ENCODE measurements at places on chromosomes 13 and 19.

DNA sequence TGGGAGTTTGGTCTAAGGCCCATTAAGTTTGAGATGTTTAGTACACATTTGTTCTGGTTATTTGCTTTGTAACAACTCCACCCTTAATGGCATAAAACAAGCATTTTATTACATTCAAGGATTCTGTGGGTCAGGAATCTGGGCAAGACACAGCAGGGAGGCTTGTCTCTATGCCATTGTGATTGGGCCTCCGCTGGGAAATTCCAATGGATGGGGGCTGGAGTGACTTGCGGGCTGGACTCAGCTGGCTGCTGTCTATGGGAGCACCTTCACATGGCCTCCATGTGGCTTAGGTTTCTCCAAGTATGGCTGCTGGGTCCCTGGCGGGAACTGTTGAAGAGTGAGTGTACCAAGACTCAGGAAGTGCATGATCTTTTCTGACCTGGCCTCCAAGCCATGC is 159.0 kb downstream of the PAN3 start:
- no peak for DNase-seq

DNA sequence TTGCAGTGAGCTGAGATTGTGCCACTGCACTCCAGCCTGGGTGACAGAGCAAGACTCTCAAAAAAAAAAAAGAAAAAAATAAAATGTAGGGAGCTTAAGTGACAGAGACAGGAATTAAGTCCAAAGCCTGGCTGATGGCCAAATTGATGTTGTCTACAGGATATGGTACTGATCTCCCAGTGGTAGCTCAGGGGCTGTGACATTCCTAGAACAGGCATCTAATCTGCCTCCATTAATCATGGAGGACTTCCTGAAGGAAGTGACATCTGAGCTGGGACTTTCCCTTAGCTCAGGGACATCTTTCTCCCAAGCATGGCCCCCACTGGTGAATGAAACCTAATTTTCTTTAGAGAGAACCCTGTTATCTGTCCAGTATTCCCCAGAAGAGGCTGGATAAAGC is 11.4 kb upstream of the EDDM13 start:
- no peak for DNase-seq

GRCh38 chr19:33948651-33949335 is 152.1 kb downstream of the KCTD15 start:
- no peak for DNase-seq

DNA sequence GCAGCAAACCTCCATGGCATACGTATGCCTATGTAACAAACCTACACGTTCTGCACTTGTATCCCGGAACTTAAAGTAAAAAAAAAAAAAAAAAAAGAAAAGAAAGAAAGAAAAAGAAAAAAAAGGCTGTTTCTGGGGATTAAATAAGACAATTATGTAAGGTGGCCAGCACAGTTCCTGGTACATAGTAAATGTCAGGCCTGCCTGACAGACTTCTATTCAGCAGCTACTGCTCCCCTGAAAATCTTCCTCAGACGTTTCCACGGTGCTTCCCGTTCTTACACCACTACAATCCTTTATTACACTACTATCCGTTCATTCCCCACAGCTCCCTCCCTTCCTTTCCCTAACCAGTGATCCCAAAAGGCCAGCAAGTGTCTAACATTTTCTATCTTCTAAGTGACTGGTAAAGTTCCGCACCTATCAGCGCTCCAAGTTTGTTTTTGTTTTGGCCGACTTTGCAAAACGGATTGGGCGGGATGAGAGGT is 636 bp upstream of the RB1 start:
- DNase-seq: no peak

DNA sequence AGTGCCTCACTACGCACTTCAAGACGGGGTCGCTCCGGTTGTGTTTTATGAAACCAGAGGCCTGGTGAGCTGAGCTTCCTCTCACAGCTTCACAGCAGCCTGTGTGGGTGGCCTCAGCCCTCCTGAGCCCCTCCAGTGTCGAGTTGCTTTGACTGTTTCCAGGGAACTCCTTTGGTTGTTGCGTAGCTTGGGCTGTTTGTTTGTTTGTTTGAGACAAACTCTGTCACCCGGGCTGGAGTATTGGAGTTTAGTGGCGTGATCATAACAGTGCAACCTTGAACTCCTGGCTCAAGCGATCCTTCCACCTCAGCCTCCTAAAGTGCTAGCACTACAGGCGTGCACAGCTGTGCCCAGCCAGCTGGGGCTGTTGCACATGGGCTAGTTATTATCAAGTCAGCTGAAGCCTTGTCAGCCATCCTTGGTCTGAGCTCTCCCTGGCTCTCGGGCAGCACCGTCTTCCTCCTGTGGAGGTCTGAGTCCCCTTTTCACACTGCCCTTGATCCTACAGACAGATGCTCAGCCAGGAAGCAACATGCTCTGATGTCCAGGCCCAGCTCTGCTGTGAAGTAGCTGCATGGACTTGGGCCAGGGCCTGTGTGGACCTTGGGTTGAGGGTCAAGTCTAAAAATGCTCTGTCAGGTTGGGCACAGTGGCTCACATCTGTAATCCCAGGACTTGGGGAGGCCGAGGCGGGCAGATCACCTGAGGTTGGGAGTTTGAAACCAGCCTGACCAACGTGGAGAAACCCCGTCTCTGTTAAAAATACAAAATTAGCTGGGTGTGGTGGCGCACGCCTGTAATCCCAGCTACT is 10.2 kb downstream of the DOT1L start:
- no peak for DNase-seq

DNA sequence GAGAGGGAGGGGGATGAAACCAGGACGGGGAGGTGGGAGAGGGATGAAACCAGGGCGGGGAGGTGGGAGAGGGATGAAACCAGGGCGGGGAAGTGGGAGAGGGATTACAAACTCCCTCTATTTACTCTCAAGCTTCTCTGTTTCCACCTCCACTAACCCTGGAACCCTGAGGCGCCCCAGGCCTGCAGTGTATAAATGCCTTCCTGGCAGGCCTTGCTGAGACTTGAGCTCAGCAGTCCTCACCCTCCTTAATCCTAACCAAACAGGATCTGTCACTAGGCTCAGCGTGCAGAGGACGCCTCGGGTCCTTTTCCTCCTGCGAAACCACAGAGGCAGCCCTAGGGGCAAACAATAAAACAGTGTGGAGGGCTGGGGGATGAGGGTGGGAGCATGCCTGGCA is 32.1 kb upstream of the OR1M1 start:
- DNase-seq: peak; percentile 63

- DNase-seq: peak; percentile 22
Observed at GRCh38 chr13:37596805-37597204, 1.8 kb downstream of the POSTN start.

GRCh38 chr13:19068691-19069090 is 112.9 kb downstream of the TUBA3C start:
- DNase-seq: no peak

DNA sequence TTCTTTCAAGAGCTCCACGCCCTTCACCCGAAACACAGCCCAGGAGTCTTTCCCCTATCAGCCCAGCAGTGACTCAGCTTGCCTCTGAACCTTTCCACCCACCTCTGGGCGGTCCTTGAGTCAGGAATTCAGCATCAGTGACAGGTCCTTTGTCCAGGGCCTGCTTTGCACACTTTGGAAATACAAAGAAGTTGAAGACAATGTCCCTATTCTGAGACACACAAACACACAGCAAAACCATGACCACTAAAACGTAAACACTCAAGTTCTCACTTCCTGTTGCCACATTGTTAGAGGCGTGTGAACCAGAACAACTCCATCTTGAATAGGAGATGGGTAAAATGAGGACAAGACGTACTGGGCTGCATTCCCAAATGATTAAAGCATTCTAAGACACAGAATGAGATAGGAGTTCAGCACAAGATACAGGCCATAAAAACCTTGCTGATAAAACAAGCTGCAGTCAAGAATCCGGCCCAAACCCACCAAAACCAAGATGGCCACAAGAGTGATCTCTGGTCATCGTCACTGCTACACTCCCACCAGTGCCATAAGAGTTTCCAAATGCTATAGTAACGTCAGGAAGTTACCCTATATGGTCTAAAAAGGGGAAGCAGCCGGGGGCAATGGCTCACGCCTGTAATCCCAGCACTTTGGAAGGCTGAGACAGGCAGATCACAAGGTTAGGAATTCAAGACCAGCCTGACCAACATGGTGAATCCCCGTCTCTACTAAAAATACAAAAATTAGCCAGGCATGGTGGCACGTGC is 49.2 kb upstream of the ATP12A start:
- DNase-seq: no peak

DNA sequence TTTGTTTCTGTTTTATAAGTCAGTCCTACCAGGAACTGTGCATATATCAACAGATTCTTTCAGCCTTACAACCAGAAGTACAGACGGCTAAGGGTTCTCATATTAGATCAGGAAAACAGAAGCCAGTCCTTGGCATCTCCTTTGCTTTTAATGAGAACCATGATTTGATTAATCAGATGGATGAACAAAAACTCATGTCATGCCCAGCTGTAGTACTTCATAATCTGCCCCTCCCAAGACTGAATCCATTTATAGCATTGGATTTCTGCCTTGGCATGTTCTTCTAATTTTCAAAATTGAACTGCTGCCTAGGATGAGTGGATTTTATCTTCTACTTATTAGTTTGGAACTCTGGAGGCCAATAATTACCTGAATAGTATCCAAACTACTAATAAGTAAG is 617.2 kb downstream of the SLITRK5 start:
- peak; percentile 14 for DNase-seq

DNA sequence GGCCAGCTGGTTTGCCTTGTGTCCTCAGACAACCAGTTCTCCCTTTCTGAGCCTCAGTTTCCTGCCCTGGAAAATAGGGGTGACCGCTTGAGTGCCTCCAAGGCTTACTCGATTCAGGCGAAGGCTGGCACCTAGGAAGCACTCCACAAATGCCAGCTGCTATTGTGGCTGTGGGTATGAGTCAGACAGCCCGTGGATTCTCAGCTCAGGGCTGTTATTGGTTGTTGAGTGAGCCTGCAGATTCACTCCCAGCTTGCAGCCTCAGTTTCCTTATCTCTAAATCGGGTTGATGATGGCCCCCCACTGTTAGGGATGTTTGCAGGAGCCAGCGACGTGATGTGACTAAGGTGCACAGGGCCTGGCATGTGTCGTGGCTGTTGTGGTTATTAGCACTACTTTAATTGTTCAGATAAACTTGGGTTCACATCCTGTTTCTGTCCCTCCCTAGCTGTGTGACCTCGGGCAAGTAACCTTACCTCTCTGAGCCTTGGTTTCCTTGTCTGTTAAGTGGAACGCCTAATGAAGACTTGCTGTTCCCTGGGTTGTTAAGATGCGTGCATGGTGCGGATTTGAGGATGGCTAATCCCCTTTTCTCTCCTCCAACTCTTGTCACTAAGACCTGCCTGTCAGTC is 2.4 kb downstream of the MARK4 start:
- no peak for DNase-seq

- DNase-seq: peak; percentile 16
Observed at GRCh38 chr13:87981416-87981815, 310.2 kb downstream of the SLITRK5 start.

- DNase-seq: no peak
Observed at GRCh38 chr19:33641956-33642498, 20.3 kb downstream of the CHST8 start.

GRCh38 chr13:44646044-44646443 is 69.9 kb upstream of the TSC22D1 start:
- DNase-seq: no peak

DNA sequence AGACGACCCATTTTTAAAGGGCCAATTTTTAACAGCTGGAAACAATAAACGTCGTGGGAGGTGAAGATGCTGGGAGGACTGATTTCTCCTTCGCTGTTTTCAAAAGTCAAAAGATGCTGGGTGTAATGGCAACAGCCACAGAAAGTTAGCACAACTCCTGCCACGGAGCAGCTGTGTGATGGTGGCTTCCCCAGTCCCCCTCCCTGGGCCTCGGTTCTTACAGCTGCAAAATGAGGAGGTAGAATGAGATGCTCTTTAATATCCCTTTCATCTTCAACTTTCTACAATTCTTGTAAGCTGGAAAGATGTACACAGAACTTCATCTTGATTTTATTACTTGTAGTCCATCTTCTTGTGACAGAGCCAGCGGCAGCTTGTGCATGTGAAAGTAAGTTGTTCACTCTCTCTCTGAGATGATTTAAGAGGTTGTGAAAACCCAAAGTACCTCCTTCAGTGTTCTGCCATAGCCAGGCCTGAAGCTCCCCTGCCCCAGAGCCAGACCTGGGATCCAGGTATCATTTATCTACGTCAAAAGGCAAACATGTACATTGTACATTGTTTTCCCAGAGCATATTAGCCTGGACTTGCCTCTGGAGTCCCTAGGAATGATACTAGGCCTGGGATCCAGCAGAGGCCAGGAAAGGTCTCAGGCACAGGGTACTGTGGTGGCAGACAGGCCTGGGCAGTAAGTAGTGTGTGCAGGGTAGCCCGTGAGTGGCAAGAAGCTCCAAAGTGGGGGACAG is 3.4 kb upstream of the UBE2L5 start:
- DNase-seq: no peak

DNA sequence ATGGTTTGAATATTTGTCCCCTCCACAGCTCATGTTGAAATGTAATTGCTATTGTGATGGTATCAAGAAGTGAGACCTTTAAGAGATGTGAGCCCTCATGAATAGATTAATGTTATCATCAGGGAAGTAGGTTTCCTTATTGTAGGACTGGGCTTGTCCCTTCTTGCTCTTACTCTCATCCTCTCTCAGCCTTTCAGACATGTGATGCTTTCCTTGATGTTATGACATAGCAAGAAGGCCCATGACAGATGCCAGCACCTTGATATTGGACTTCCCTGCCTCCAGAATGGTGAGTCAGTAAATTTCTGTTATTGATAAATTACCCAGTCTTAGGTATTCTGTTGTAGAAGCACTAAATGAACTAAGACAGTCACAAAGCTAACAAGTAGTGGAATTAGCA is 5.7 kb upstream of the ZMYM2 start:
- no peak for DNase-seq

- DNase-seq: no peak
Observed at GRCh38 chr19:35419046-35419445, 29.0 kb upstream of the FFAR2 start.

- DNase-seq: no peak
Observed at GRCh38 chr13:50916701-50917184, 7.2 kb downstream of the RNASEH2B start.

GRCh38 chr13:38686577-38687245 is at the start of gene FREM2:
TSS of gene FREM2 (plus strand) at chr13:38687077. CDS start at chr13:38687345, 268 bp downstream.
- DNase-seq: peak; percentile 92
